ENCODE measurements at places on chromosomes 3 and 15. TPM values are rescaled to one million over a fixed set of nuclear protein-coding genes. Genes with fewer than 3 reads are reported as not detected.

A4GNT gene
- total RNA-seq, result not detected

- DNase-seq, result no peak
These were observed at the start of gene CXCR6 for GRCh38 chr3:45943207-45943846. Gene CXCR6, plus strand, starts transcription at chr3:45943464. Its CDS starts 3,018 bp downstream, at chr3:45946482.

GRCh38 chr15:45669422-45669821 is 34.6 kb downstream of the SQOR start:
- DNase-seq, result no peak

SHC4 gene
- 4.9 TPM for total RNA-seq

GRCh38 chr3:122946185-122946584 is 81.4 kb downstream of the SEMA5B start:
- no peak for DNase-seq

DNA sequence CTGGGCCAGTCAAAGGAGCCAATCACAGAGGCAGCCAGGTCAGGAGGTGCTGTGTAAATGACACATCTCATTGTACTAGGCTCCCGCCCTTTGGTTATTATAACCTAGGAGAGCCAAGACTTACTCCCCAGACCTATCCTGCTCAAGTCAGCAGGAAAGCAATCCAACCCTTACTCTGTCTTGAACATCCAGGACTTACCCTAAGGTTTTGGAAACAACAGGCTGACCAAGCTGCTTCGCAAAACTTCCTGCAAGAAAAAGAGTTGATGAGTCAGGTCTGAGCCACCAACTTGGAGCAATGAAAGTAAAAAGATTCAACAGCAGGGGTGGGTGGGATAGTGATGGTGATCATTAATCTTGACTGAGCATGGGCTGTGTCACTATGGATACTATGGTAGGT is 144.4 kb downstream of the MYLK start:
- DNase-seq, result no peak

DNA sequence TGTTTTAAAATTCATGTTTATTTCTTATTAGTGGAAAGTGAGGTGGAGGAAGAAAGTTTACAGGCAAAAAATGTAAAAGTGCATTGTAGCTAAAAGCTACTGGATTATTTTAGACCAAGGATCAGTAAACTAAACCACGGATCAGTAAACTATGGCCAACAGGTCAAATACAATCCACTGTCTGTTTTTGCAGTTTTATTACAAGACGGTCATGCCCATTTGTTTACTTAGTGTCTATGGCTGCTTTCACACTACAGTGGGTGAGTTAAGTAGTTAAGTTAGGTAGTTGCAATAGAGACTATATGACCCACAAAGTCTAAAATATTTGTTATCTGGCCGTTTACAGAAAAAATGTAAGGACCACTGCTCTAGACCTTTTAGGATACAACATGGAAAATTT is 82.0 kb downstream of the NR2E3 start:
- no peak for DNase-seq

DALRD3 gene
- total RNA-seq, result 17.0 TPM

CCR8 gene
- not detected for total RNA-seq

GRCh38 chr3:178982137-178982536 is 89.5 kb downstream of the ZMAT3 start:
- no peak for DNase-seq

- DNase-seq, result no peak
These were observed 90.0 kb upstream of the SLC6A6 start for GRCh38 chr3:14312375-14312774.

DNA sequence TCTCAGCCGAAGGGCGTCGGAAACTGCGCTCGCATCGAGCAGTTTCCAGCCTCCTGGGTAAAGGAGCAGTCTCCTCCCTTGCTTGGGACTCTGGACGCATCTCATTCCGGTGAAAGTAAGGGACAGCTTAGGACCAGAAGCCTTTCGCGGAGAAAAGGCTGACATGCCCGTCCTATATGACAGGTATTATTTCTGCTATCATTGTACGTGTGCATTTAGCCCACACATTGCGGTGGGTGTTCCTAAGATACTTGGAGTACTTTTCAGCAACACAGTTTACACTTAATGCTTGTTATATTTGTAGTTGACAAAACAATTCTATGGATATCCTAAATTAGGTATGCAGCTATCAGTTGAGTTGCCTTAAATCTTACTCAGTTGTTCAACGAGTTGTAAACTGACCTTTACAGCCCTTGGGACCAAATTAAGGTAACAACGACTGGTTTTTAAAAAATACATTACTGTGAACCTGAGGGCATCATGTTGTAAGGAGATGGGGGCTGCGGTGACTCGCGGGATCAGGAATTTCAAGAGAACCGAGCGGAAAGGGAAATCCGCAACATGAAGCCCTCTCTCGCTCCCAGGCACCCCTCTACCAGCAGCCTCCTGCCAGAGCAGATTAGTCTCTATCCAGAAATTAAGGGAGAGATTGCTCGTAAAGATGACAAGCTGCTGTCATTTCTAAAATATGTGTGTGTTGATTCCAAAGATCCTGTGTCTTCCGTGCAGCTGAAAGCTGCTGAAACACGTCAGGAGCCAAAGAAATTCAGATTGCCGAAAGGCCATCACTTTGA is 632 bp upstream of the COPS2 start:
- DNase-seq, result no peak

DNA sequence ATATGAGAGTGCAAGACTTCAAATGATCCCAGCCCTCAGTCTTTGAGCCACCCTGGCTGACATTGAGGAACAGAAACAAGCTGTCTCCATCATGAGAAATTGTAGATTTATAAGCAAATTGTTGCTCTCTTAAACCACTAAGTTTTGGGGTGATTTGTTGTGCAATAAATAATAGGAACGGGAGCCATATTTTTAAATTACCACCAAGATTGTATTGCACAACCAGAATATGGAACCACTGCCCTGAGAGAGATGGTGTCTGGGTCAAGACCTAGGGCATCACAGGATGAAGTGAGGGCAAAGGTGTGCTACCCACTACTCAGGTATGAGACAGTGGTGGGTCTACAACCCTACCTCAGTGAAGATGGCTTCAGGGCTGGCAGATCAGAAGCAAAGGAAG is 2.3 kb upstream of the CFAP92 start:
- no peak for DNase-seq

ERICH6 gene
- total RNA-seq, result not detected

SPATA12 gene
- total RNA-seq, result not detected

DNA sequence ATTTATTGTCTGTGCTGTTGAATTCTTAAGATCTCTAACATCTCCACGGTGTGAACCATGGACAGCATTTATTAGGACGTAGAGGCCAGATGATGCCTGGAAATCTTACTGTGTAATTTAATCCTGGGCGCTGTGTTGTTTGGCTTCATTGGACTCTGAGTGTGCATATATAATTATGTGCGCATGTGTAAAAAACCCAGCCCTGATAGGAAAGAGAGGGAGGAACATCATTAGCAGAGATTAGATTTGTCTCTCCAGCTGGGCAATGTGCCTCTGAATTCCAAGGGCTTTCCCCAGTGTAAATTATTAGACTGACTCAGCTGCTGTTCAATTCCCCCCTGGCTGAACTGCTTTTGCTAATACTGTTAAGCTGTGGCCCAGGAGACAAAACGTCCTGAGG is 39.6 kb downstream of the MAP3K13 start:
- DNase-seq, result peak; percentile 5

DNA sequence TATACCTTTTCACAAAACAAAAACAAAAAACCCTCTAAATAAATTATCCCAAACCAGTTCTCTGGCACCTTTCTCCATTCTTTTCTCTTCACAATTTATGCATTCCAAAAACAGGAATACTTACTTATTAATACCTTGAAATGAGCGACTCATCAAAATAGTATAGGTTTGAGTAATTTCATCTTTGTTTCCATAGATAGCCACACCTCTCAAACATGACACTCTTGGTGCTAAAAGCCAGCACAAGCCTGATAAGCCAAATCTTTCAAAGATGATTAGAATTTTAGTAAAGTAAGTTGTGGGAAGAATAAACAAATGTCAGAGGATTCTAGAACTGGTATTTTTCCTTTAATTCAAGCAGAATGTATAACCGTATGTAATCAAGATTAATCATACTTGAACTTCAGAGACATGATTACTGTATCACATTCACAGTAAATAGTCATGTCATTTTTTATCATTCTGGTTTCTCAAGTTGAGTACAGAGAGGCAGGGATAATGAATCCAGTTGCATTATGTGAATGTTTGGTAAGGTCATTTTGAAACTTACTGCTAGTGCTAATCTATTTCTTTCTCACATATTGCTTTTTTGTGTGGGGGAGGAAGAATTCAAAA is 12.1 kb upstream of the WDR5B start:
- no peak for DNase-seq
